ENCODE measurements at places on chromosomes 12 and 14. TPM values are rescaled to one million over a fixed set of nuclear protein-coding genes. Genes with fewer than 3 reads are reported as not detected.

The LTA4H gene
- total RNA-seq, result 101 TPM

The HRK gene
- under 0.01 TPM for total RNA-seq

The CAPZA3 gene
- total RNA-seq, result not detected

DNA sequence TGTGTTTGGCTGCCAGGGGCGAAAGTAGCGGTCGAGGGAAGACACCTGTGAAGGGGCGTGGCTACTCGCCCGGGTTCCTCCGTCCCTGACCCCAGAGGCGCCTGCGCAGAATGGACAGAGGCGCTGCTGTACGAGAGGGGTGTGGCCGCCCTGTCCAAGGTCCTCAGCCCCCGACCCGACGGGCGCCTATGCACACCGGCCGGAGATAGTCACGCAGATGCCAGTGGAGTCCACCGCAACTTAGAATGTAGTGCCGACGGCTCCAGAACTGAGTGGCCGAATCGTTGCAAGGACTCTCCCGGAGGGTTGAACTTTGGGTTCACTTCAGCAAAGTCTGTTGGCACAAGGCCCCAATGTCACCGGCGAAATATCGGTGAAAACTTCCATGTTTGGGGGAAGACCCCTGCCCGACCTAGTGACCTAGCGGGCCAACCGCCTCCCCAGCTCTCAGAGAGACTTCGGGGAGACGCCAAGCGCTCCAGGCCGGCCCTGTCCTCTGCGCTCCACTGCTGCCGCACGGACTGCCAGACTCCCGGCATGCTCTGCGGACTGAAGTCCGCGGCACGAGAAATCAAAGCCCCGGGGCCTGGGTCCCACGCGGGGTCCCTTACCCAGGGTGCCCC, 541 bp upstream of the RNU6-7 start:
- peak; percentile 87 for DNase-seq

DNA sequence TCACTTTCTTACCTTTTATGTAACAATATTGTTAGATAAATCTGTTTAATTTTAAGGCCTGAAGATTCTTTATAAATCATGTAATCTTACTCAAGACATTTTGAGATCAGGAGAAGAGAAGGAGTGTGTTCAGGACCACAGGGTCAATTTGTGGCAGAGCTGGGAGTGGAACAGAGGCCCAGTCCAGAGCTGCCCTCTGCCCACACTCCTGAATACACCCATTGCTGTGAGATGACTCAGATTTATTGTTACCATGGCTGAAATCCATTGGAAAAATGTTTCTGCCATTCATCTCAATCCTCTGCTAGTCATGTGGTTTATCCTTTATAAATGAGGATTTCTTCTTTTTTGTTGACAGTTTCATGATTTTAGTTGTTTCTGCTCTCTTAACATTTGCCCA, 100.5 kb upstream of the STXBP6 start:
- no peak for DNase-seq

GRCh38 chr14:58098507-58098906, 53.5 kb downstream of the ARMH4 start:
- DNase-seq, result no peak

DNA sequence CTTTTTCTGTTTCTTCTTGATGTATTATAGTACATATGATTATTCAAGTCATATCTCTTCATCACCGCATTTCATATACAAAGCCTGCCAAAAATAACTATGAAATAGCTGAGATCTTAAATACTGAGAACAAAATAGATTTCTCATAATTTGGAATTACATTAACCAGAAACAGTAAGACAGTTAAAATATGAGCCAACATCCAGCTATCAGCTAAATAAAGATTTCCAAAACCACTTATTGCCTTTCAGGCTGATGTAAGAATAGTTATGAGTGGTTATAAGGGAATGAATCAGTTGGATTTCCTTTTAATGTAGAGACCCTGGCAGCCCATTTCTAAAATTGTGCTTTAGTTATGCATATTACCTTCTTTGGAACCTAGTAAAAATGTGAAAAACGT, 47.4 kb downstream of the TMEM117 start:
- DNase-seq, result no peak
